Mucosa of descending colon (tissue), 3 donors: ENCODE measurements at places on chromosomes 3 and 15.

DNA sequence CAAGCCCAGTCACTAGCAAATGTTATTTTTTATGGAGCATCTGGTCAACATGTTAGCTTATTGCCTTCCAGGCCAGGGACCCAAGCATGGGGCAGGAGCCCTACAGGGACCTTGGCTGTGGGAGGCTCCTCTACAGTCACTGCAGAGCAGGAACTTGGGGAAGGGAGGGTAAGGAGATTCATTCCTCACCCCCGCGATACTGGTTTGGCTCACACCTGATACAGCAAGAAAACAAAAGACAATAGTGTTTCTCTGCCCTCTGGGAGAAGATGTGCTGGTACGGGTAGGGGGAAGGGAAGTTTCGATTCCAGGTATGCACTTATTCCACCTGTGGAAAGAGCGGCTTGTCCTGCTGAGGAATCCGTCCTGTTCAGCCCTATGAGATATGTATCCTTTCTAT is 77.6 kb downstream of the SLC12A8 start:
- DNase-seq = no peak

DNA sequence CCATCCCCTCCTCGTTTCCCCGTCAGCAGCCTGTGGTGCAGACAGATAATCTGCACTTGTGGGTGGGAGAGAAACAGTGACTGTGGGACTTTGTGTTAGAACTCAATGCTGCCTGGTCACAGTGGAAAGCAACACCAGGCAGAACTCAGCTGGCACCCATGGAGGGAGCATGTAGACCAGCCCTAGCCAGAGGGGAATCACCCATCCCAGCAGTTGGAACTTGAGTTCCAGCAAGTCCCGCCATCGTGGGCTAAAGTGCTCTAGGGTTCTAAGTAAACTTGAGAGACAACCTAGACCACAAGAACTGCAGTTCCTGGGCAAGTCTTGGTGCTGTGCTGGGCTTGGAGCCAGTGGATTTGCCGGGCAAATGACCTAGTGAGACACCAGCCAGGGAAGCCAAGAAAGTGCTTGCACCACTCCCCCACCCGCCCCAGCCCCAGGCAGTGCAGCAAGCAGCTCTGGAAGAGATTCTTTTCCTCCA is 24.4 kb downstream of the ISG20 start:
- DNase-seq = no peak

DNA sequence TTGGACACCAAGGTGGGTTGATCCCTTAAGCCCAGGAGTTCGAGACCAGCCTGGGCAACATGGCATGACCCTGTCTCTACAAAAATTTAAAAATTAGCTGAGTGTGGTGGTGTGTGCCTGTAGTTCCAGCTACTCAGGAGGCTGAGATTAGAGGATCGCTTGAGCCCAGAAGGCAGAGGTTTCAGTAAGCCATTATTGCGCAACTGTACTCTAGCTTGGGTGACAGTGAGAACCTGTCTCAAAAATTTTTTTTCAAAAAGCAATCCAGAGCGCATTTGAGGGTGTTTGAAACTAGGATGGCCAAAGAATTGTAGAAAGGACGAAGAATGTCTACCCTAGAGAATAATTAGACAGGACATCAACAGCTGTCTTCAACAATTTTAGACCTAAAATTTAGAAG is 103.4 kb downstream of the STAC start:
- no peak for DNase-seq

GRCh38 chr15:66733976-66734375 is 31.9 kb downstream of the SMAD6 start:
- DNase-seq = no peak

DNA sequence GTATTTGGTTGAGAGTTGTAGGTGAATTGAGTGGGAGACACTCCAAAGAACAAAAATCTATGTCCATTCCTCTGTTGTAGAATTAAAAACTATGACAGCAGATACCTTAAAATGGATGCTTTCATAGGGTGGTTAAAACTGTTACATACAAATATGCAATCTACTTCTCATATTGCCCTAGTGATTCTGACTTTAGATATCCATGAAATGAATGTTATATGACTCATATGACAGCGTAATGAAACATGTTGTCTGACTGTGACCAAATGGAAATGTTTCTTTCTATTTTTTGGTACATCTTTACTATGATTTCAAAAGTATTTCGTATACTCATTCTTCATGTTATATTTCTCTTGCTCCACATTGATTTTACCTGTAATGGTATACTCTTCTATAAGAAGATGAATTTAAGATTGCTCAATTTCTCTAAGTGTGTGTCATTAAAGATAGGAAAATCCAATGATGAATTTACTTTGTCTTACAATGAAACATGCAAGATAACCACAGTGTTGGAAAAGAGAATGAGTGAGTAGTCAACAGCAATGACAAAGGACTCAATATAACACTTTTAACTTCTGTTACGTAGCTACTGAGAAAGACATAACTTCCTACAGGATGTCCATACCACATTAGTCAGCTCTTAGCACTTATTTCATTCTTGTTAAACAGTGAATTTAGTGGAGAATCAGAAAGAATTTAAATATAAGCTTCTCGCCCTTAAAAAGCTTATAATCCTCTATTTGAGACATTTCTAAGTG is 79.3 kb upstream of the LSAMP start:
- DNase-seq = no peak

- DNase-seq = no peak
Measured at GRCh38 chr15:100732211-100733055, 130.0 kb downstream of the ASB7 start.

DNA sequence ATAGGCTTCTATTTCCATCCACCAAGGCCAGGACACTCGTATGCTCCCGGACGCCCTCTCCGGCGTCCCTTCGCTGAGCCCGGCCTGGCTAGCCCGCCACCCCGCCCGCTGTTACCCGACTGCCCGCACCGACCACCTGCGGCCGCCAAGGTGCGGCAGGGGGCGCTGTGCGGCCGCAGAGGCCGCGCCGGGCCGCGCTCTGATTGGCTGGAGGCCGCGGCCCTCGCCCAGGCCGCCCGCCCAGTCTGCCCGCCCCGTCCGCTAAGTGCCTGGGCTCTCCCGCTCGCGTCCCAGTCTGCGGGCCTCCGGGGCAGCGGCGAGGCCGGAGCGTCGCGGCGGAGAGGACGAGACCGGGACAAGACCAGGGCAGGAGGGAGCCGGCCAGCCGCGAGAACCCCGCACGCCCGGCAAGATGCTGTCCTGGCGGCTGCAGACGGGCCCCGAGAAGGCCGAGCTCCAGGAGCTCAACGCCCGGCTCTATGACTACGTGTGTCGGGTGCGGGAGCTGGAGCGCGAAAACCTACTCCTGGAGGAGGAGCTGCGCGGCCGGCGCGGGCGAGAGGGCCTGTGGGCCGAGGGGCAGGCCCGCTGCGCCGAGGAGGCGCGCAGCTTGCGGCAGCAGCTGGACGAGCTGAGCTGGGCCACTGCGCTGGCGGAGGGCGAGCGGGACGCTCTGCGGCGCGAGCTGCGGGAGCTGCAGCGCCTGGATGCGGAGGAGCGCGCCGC is at the start of gene SYNM:
Gene SYNM, plus strand, starts transcription at position 293 of the 726 bp plus-strand sequence. Its CDS starts 120 bp downstream, at position 413.
- peak; percentile 84 for DNase-seq

DNA sequence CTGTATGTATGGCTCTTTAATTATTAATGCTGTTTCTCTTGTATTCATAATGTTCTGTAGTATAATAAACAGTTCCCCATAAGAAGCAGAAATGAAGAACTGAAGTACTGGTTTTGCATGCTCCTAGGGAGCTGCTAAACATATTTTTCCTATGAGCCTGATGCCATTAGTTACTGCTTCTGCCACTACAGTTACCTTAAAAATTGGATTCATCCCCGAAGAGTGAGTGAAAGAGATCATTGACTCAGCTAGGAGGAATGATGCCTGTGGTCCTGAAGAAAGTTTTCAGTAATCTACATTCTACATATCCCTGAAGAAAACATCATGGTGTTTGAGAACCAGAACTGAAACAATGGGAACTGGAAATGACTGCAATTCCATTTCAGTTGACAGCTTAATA is 37.1 kb upstream of the ST3GAL6 start:
- DNase-seq = no peak

DNA sequence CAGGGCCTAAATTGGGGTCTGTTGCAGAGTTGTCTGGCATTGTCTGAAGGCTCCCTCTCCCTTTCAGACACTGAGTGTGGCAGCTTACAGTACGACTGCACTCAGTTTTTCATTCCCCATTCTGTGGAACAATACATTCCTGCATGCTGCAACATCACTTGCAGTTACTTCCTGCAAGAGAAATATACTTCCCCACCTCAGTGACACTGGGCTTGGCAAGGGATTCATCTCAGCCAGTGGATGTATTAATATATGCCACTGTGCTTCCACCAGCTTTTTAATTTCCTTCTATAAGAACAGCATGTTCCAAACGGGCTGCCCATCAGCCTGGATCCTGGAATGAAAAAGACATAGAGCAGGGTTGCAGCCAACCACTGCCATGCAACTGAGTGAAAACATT is 23.1 kb downstream of the B3GALNT1 start:
- no peak for DNase-seq

DNA sequence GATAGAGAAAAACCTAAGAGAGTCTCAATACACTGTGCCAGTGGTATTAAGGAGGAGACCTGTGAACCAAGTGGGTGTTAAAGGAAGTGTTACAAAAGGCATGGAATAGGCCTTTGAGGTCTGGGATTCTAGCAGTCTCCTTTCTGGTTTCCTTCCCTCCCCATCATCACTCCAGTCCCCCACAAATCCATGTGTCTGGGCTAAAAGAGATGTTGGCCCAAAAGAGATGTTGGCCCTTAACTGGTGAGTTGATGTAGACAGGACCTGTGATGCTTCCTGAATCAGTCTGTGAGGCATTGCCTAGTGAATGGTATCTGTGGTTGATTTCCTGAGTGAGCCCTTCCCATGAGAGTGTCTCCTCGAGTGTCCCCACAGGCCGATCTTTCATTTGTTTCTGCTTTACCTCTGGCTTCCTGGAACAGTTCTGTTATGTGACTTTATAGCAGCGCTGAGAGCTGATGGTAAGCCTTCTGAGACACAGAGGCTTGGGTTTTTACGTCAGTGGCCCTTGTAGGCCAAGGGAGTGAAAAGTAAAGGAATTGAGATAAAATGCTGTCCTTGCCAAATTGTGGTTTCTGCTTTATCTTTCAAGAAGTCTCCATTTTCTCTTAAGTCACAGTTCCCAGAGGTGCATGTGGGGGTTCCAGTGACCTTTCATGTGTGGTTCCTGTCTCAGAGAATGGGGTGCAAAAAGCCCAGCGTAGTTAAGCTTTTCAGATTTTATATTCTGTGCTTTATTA is 87.8 kb downstream of the KLHL25 start:
- DNase-seq = peak; percentile 41

GRCh38 chr3:169699536-169700050 is 36.1 kb upstream of the MECOM start:
- DNase-seq = no peak

DNA sequence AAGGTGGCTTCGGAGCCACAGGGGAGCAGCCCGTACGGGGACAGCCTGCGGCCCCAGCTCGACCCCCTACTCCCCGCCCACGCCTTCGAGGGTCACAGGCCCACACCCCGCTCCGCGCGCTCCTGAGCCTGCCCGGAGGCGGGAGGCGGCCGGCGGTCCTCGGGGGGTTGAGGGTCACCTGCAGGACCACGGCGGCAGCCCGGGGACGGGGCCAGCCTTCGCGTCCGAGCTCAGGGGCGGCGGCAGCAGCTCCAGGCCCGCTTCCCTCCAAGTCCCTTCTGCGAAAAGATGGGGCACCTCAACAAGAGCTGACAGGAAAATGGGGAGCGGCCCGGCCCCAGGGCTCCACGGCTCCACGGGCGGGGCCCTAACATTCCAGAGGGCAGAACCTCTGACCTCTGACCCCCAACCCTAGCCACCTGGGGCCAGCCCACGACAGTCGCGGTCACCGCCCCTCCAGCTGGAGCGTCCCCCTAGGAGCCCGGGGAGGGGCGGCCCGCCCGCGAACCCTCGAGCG is 428 bp downstream of the LYSMD4 start:
- DNase-seq = no peak

DNA sequence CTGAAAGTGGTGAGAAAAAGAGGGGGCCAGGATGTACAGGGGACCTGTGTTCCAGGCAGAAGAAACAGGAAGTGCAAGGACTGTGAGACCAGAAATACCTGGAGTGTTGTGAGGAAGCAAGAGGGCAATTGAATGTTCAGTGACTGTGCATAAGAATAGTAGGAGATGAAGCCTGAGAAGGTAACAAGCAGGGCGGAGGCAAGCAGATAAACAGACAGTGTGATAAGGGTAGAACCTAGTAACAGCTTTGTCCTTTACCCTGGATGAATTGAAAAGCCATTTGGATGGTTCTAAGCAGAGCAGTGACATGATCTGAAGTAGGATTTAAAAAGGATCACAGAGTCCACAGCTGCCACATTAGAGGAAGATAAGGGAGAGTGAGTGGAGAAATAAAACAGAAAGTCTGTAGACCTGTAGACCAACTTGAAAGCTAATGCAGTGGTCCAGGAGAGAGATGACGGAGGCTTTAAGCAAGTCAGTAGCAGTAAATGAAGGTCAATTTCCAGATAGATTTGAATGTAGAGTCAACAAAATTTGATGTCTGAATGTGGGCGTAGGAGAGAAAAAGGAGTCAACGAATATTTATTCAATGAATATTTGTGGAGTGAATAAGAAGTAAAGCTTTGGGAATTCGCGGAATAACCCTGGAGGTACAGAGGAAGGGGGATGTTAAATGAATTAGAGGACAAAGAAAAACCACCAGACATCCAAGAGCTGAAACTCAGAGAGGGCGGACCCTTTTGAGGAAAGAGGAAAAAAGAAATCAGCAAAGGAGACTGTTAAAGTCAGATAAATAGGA is 4.2 kb upstream of the PLOD2 start:
- DNase-seq = no peak

DNA sequence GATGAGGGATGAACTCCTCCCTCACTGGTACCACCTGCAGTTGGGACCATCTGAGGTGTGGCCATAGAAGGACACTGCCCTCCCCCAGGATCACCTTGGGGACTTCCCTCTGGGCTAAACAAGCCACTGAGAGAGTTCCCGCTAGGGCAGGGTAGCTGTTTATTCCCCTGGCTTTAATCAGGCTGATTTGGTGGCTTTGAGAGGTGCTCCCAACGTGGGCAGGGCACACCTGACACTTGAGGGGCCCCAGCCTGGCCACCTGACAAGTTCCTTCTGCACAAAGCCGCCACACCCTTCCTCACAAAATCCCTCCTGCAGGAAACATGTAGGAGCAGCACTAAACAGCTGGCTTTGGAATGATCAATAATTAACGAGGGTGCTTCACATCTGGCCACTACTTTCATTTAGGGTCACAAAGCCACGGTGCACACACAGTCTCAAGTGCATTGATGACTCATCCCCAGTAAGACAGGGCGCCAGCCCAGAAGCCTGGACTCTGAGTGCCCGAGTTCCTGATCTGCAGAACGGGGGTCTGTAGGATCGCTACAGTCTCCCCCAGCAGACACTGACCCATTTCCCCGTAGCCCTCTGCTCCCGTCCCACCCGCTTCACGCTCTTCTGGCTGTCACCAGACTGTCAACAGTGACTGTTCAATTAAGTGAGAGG is 75.1 kb downstream of the ATP10A start:
- DNase-seq = no peak

- peak; percentile 49 for DNase-seq
Measured at GRCh38 chr15:55289011-55289745, 435 bp downstream of the RAB27A start.

DNA sequence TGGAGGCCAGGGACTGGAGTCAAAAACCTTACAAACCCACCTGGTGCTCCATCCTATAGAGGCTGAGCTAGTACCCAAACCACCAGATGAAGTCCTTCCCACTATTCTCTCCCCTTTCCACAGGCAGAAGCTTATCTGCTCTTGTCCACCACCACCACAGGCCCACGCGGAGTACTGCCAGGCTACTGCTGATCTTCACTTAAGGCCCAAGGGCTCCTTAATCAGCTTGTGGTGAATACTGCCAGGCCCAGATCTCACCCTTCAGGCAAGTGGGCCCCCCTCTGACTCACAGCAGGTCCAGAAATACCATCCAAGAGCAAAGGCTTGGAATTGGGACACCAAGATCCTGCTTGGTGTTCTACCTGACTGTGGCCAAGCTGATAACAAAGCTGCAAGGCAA is 598.1 kb upstream of the CBLB start:
- DNase-seq = no peak
